ENCODE measurements at places on chromosomes 12 and 14.

DNA sequence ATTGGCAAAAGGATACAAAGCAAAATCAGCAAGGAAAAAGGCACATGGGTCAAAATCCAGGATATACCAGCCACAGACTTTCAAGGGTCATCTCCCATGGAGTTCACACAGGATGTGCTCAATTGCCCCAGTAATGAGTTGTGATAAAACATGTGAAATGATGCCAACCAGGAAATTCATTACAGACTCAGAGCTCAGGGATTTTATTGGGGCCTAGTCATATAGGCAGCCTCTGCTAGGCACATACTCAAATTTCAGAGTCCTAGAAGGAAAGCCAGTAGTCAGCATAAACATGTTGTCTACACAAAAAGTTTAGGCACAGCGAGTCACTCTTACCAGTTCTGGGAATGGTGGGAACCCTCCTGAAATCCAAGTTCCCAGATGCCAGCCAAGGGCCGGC is 64.4 kb upstream of the OSBPL8 start:
- no peak for DNase-seq

DNA sequence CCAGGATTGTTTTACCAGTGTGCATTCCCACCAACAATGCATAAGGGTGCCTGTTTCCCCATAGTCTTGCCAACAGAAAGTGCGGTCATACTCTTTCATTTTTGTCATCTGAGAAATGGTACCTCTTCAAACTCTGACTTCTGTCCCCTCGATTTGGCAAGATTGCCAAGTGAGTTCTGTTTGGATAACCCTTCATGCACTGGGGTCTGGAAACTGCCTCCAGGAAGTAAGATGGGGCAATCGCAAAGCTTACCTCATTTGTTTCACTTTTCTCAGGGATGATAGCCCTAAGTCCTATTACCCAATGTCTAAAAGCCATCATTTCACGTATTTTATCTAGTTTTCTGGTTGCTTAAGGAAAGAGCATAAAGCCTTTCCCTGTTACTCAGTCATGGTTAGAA is 28.6 kb upstream of the NR1H4 start:
- no peak for DNase-seq

- DNase-seq = no peak
These were observed 150.5 kb upstream of the KRR1 start for GRCh38 chr12:75661908-75662307.

GRCh38 chr12:51645961-51646360 is 54.9 kb downstream of the SCN8A start:
- no peak for DNase-seq

- DNase-seq = no peak
These were observed 1119.8 kb upstream of the TMEM132C start for GRCh38 chr12:127146991-127147718.

GRCh38 chr12:6821591-6822425 is at the start of gene GPR162:
TSS of gene GPR162 (plus strand) at chr12:6821821. CDS start at chr12:6823899, 2,078 bp downstream.
- no peak for DNase-seq

- no peak for DNase-seq
These were observed 45.7 kb upstream of the OTX2 start for GRCh38 chr14:56855891-56856461.

- DNase-seq = no peak
These were observed 79.7 kb upstream of the CCND2 start for GRCh38 chr12:4193821-4194220.

DNA sequence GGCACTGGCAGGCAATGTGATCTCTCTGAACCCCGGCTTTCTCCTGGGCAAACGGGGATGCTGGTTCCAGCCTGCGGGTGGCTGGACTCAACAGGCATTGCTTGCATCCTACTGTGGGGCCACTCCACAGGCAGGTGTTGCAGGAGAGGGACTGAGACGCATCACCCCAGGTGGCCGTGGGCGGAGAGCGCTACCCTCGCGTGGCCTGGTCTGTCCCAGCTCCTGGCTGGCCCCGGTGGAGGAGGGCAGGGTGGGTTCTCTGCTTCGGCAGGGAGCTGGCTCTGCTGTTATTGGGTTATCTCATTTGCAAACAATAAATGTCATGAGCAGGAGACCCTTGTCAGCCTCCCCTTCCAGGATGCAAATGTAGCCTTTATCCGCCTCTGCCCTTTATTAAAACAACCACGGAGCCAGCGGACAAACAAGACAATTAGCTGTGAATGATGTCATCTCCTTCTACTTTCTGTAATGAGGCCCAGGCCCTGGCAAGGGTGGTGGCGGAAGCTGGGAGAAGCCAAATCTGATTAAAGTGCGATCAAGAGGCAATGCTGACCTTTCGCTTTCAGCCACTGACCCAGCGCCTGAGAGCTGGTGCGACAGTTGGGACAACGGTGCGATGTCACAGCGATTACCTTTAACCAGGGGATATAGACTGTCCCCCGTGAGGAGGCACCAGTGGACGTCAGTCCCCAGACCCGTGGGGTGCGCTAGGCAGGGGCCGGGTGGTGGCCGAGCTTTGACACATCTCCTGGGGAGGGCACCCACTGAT is 161.8 kb downstream of the KIF26A start:
- DNase-seq = no peak

GRCh38 chr12:93844164-93844784 is 167.1 kb downstream of the CRADD start:
- no peak for DNase-seq

DNA sequence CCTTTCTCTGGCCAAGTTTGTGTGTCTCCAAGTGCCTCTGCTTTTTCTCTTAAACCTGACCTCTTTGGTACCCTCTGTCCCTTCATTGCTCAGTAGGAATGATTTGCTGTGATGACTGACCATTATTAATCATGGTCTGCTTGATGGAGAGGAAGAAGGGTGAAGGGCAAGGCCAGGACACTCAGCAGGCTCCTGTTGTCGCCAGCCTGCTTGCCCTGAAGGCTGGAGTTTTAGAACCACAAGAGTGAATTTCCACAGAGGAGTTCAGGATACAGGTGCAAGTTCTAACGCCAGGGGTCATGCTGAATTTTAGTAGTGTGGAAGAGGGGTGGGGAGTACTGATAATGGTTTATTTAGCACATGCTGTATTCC is 2.8 kb upstream of the ITGA5 start:
- DNase-seq = no peak

GRCh38 chr12:48985901-48986300 is 7.8 kb downstream of the WNT1 start:
- DNase-seq = no peak

DNA sequence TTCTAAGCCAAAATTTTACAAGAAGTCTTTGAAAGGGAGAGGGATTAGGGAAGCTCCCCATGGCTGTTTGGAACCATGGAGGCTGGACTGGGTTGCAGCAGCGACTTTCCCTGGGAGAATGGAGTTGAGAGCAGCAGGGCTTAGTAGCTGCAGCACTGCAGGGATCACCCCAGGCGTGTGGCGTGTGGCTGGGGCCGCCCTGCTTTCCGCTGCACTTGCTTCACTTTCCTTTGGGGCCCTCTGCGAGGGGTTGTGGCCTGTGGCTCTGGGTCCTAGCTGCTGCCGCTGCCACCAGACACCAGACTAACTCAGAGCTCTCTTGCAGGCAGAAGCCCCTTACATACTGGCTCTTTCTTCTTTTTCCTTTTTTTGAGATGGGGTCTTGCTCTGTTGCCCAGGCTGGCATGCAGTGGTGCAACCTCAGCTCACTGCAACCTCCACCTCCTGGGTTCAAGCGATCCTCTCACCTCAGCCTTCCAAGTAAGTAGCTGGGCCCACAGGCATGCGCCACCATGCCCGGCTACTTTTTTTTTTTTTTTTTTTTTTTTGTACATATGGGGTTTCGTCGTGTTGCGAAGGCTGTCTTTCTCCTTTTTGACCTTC is 25.4 kb downstream of the CCDC62 start:
- no peak for DNase-seq

DNA sequence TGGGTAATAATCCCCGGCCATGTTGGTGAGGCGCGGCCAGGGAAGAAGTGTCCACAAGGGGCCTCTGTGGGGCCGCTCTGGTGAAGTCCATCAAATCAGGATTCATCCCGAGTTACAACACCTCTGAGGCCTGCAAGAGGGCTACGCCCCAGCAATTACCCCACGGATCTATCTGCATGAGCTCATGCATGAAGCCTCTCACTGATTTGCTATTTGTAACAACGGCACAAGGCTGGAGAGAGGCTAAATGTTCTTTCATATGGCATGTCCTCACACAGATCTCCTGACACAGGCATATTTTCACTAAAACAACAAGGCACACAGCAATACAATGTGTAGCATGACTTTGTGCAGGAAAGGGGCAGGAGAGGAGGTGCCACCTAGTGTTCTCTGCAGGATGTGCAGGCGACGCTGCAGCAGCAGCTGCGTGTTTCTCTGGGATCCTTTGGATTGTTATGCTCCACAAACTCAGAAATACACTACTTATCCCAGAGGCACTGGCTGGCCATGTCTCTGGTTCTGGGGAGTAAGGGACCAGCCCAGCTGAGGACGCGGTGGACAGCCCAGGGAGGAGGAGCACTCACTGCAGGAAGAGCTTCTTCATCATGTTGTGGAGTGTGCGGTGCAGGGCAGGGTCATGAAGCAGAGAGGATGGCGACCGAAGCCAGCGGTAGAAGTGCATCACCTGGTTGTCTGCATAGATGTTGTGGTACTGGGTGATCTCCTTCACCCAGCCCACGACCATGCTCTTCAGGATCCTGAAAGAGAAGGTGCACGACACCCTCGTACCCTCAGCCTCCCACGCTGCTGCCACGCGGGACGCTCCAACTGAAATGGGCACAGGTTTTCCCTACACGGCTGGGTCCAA is 20.2 kb downstream of the P2RX2 start:
- DNase-seq = no peak

DNA sequence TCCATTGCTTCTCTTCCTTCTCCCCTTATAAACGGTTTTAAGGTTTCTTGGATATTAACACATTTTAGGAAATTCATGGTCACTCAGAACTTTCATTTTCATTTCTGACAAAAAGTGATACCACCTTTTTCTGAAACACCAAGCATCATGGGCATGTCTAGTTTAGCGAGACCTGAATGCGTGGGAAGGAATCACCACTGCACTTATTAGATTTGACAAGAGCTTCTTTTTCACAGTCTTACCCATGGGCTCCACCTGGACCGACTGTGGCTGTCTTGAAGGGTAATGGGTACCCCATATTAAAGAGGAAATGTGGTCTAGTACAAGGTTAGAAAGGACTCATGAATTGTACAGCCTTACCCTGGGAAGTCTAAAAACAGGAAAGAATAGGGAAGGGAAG is 95.4 kb downstream of the KCNK10 start:
- DNase-seq = no peak

DNA sequence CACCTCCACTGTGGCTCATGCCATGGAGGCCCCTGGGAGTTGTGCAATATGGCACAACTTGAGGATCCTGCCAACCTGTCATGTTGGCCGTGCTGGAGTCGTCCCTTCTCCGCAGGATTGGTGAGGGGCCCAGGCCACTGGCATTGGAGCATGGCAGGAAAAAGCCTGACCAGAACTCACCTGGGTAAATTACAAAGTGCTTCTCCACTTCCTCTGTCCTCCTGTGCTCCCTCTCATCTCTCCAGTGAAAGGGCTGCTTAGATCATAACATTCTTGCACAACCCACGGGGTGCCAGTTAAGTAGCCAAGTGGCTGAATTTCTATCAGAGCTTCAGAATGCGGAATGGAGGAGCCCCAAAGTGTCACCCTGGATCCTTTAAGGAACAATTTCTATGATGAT is 381.0 kb downstream of the DPF3 start:
- no peak for DNase-seq

- peak; percentile 49 for DNase-seq
These were observed 72.7 kb downstream of the RIN3 start for GRCh38 chr14:92585981-92586937.

- no peak for DNase-seq
These were observed 23.2 kb upstream of the ATP23 start for GRCh38 chr12:57918147-57918546.

DNA sequence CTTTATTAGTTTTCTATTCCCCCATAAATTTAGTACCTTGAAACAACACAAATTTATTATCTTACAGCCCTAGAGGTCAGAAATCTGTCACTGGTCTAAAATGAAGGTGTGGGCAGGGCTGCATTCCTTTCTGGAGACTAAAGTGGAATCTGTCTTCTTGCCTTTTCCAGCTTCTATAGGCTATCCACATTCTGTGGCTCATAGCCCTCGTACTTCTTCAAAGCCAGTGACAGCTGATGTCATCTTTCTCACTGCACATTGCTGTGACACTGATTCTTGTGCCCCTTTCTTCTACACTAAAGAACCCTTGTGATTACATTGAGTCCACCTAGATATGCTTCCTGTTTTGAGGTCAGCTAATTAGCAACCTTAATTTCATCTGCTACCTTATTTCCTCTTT is 23.2 kb upstream of the DCN start:
- no peak for DNase-seq

DNA sequence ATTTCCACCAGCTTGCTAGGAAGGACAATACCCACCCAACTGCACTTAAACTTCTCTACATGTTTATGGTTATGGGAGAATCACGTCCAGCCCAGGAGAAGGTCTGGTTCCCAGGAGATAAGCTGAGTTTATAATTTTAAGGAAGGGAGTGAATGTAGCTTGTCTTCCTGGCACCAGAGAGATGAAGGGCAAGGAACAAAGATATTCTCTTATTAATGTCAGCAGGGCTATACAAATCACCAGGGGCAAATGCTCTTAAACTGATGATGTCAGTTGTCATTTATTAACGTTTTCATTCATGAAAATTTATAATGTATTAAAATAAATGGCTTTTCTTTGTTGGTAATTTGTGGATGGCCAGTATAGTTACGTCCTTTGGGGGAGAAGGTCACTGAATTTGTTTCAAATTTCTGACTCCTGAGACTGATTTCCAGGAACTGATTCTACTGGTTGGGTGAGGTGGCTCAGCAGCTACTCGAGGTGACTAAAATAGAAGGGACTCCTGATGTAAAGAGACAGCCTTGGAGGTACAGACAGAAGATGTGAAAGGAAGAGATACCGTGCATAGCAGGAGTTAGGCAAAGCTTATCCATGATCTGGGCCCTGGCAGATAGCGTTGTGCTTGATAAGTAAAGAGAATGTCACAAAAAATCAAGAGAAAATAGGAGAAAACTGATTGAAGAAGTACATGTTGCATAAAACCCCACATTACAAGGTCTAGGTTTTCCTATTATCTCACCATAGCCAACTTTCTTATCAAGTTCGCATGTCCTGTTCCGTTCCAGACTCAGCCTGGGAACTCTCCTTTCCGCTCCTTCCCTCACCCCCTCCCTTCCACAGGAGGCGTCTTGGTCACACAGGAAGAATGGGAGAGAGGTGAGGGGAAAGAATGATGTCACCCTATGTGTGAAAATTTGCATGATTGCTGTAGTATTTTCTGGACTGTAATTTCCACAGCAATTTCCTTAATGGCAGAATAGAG is 367.1 kb upstream of the FAR2 start:
- DNase-seq = no peak

DNA sequence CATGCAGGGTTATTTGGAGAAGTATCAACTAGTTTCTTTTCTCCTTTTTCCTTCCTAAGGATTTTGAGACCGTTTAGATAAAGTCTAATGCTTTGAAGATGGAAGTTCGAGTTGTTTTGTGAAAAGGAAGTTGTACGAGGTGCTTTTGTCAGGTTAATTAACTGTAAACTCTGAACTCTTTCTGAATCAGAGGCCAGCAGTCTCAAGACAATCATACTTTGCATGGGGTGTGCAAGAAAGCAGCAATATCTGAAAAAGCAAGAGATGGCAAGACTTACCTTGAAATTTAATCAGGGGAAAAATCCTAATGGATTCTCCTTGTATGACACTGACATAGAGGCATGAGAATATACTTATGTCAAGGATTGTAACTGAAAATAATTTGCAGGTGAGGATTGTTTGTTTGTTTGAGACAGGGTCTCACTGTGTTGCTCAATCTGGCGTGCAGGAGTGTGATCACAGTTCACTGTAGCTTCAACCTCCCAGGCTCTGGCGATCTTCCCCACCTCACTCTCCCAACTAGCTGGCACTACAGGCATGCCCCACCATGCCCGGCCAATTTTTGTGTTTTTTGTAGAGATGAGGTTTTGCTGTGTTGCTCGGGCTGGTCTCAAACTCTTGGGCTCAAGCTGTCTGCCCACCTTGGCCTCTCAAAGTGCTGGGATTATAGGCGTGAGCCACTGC is 170.2 kb upstream of the HMGA2 start:
- no peak for DNase-seq
